Tibial artery (tissue), 4 donors: ENCODE measurements at places on chromosomes 7 and 10.
A peak's percentile ranks its signal among the peaks of the same experiment; 100 is the strongest.

- no peak for DNase-seq
Observed at GRCh38 chr10:44295644-44296241, 89.2 kb downstream of the CXCL12 start.

GRCh38 chr10:78475437-78475836 is 441.8 kb downstream of the RPS24 start:
- no peak for DNase-seq

- no peak for DNase-seq
Observed at GRCh38 chr10:122116331-122116730, 127.4 kb downstream of the TACC2 start.

DNA sequence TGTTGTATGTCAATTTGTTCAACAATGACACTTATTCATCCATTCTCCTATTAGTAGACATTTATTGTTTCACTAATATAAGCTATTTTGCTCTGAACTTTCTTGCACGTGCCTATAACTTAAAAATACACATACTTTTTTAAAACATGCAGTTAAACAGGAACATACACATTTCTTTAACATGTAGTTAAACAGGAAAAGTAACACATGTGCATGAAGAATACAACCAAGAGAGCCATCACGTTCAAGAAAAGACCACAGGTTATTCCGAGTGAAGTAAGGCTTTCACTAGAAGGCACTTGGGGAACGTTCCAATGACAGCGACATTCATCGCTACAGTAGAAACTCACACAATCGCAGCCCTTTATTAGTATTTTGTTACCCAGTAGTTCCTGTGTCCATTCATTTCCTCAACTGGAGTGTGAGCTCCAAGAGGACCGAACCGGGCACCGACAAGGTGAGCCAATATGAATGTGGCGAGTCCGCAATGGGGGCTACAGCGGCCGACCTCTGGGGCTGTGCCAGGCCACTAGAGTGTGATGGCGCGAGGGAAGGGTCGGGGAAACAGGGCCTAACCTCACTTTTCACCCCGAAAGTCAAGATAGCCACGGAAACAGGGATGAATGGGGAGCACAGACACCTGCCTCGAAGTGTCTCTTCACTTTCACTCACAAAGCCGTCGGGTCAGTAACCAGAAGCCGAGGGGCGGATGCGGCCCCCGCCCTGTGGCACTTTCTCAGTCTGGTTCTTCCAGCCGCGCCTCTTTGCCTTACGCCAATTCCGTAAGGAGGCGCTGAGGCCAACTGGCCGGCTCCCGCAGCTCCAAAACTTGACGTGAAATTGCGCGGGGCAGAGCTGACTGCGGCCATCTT is 775 bp upstream of the SEPTIN7 start:
- DNase-seq, result peak; percentile 92

- DNase-seq, result no peak
Observed at GRCh38 chr10:123998197-123999141, 94.9 kb downstream of the CHST15 start.

GRCh38 chr10:96719850-96720421 is 378 bp downstream of the PIK3AP1 start:
- DNase-seq, result peak; percentile 73

DNA sequence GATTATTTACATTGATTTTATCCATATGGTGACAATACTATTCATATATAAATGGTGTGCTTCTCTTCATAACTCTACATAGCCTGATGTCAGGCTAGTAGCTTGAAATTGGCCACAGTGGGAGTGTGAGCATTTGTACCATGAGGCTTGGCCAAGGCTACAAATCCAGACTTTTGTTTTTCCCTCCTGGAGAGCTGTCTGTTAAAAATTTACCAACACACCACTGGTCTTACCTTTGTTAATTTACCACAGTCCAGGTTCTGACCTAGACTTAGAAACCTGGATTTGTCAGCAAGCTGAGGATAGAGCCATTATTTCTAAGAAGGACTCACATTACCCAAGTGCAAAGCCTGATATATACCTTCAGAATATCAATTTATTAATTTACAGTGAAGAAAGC is 45.5 kb upstream of the ATRNL1 start:
- no peak for DNase-seq

GRCh38 chr10:72016608-72017300 is 52.6 kb downstream of the CHST3 start:
- peak; percentile 80 for DNase-seq

- no peak for DNase-seq
Observed at GRCh38 chr10:60372436-60372835, 17.2 kb downstream of the ANK3 start.
